ENCODE measurements at places on chromosomes 16 and 17. TPM values are rescaled to one million over a fixed set of nuclear protein-coding genes. Genes with fewer than 3 reads are reported as not detected.

The GUCY2D gene
- not detected for total RNA-seq

DNA sequence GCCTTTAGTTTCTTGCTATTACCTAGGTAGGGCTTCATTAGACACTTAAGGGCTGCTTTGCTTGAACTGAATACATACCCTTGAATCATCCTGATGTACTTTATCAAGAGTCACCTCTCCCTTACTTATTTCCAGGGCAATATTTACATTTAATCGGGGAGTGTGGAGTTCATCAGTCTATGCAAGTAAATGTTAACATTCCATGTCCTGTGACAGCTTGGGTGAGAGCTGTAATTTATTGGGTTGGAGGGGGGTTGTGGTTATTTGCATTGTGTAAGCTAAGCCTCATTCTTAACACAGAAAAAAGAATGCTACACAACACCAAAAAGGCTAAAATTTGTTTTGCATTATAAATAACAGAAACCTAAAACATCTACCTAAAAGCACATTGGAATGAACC is 16.7 kb downstream of the KCNJ16 start:
- H3K4me1 ChIP-seq = peaks cover 46% of the 10 kb centered on the region
- H3K4me3 ChIP-seq = no peak overlapping the region
- peak overlapping the region; percentile 53 for H3K27ac ChIP-seq
- no peaks in the 10 kb centered on the region for H3K27me3 ChIP-seq
- no peaks in the 10 kb centered on the region for H3K36me3 ChIP-seq

DNA sequence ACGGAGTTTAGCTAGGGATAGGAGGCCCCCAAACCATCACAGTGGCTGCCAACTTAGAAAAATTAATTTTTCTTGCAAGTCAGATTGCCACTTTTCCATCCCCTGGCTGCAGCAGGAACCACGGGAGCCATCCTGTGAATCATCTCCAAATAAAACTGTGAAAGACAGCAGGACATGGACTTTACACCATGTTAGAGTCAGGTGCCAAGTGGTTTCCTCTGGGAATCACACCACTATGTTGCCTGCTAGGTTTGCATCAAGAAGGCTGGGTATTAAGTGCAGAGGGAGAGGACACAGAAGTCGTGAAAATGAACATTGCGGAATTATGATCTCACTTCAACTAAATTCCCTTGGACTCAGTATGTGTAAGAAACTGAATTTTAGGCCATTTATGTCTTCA is 471.3 kb upstream of the GOT2 start:
- DNase-seq = no peak
- peaks cover under 1% of the 10 kb centered on the region for H3K4me1 ChIP-seq
- no peak overlapping the region for H3K4me3 ChIP-seq

DNA sequence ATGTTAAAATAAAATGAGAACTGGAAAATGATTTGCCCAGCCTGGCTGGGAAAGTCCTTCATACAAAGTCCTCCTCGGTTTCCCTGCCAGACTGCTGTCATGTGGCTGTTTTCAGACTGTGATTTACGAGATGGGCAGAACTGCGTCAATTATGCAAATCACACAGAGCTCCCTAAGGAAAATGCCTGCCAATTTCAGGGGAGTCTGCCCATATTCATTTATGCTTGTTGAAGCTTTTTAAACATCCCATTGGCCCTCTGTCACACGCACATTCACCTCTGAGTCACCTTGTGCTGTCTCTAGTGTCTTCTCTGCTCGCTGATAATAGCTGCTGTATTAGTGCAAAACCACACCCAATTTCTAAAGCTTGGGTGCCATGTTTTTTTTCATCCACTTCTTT is 81.7 kb upstream of the FAM20A start:
- no peak overlapping the region for H3K27ac ChIP-seq
- no peaks in the 10 kb centered on the region for H3K27me3 ChIP-seq
- DNase-seq = no peak
- H3K4me1 ChIP-seq = peaks cover 12% of the 10 kb centered on the region

The CYB5D1 gene
- total RNA-seq = 14.9 TPM

DNA sequence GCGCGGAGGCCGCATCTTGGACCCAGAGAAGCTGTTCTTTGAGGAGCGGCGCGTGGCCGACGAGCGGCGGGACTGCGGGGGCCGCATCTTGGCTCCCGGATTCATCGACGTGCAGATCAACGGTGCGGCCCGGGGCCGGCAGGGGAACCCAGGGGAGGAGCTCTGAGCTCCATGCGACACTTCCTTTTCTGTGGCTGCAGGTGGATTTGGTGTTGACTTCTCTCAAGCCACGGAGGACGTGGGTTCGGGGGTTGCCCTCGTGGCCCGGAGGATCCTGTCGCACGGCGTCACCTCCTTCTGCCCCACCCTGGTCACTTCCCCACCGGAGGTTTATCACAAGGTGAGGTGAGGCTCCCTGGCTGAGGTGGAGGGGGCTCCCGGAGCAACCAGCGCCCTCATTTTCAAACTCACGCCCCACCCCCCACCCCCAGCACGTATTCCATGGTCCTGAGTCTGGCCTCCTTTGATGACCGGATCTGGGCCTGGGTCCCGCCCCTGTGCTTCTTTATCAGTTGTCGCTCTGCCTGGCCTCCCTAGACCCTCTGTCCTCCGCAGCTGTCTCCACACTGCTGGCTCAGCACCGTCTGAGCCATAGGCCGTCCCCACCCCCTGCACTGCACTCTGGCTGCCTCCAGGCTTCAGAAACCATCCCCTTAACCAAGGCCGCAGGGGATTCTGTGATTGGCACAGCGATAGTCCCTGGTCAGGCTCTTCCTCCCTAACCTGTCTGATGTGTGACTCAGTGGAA is 787 bp downstream of the AMDHD2 start:
- peak overlapping the region; percentile 37 for H3K27ac ChIP-seq
- H3K4me1 ChIP-seq = peaks cover 46% of the 10 kb centered on the region
- H3K27me3 ChIP-seq = no peaks in the 10 kb centered on the region
- H3K4me3 ChIP-seq = peak overlapping the region; percentile 50

The FBXO39 gene
- 1.1 TPM for total RNA-seq

The RBFOX1 gene
- 0.40 TPM for total RNA-seq

The RRAD gene
- 15.6 TPM for total RNA-seq

DNA sequence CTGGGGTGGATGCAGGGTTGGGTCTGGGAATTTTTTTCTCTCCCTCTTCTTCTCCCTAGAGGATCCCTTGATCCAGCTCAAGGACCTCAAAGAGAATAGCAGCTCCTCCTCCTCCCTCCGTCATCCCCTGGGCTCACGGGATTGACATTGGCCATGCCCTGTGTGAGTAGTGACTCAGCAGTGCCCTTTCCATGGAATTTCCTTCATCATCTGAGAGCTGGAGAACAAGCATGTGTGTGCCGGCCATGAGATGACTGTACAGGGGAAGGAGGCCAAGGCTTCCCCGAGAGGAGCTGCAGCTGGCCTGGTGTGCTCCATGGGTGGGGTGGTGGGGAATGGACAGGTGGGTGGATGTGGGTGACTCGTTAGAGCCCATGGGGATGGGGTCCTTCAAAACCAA is 8.9 kb upstream of the WSCD1 start:
- no peak overlapping the region for H3K27ac ChIP-seq
- no peak overlapping the region for H3K4me3 ChIP-seq
- no peaks in the 10 kb centered on the region for H3K27me3 ChIP-seq
- no peaks in the 10 kb centered on the region for H3K36me3 ChIP-seq
- no peak for DNase-seq

GRCh38 chr16:51138178-51138577 is 12.9 kb downstream of the SALL1 start:
- DNase-seq = no peak
- H3K27ac ChIP-seq = no peak overlapping the region
- peaks cover 50% of the 10 kb centered on the region for H3K4me1 ChIP-seq
- no peak overlapping the region for H3K4me3 ChIP-seq

The KRT38 gene
- not detected for total RNA-seq

- H3K4me3 ChIP-seq = no peak overlapping the region
- no peak overlapping the region for H3K27ac ChIP-seq
- H3K4me1 ChIP-seq = no peaks in the 10 kb centered on the region
- H3K27me3 ChIP-seq = no peaks in the 10 kb centered on the region
- DNase-seq = no peak
- H3K36me3 ChIP-seq = no peaks in the 10 kb centered on the region
Measured at GRCh38 chr17:34850964-34851363, 110.3 kb downstream of the CCT6B start.

DNA sequence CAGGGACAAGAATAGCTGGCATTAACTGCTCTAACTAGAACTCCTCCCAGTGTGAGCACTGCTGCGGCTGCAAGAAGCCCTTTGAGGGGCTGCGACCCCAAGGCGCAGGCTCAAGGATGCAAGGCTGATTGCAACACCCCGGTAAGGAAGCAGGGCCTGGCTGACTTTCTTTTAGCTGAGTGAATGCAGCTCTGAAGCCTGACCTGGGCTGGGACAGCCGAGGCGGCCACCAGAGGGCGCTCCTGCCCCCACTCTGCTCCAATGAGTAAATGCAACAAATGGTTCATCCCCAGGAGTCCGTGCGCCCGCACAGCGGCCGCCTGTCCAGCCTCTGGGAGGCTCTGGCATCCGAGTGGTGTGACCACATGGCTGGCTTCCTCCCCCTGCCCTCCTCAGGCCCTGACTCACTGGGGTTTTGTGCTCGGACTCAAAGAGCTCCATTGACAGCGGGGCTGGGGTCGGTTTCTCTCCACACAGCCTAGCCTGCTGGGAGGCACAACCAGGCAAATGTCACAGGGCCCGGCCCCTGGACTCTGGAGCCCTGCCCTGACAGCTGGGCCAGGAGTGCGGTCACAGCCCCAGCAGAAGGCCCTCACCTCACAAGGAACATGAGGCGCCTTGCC is at the start of gene SMIM5:
SMIM5 (plus strand) TSS at position 572 of the 623 bp plus-strand sequence. CDS start 6,768 bp downstream, outside the sequence.
- no peak within 1 kb of the TSS for H3K4me3 ChIP-seq
- H3K36me3 ChIP-seq = peaks cover 8% of the 10 kb centered on the region
- H3K27me3 ChIP-seq = no peaks in the 10 kb centered on the region
- peak within 1 kb of the TSS; percentile 97 for H3K27ac ChIP-seq

DNA sequence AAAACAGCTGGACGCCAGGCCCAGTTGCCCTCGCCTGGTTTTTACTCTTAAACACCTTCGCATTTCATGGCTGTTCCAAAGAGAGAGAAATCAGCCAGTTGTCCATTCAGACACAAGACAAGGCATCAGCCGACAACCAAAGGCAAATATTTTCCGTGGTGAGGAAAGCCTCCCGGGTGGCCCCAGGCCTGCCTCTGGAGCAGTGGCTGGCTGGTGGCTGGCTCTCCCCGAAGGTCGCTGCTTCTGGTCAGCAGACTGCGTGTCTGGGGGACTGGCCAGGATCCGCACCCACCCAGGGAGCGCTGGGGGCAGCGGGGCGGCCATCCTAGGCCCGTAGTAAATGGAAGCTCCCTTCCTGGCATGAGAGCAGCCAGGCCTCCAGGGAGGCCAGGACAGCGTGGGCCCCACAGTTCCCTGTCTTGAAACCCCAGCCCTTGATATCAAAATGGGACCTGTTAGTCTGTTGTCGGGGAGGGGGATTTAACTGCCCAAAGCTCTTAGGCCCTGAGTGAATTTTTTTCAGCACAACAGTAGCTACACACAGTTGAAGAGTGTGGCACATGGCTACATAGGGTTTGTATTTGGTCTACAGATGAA is 57.7 kb downstream of the SREBF1 start:
- H3K4me3 ChIP-seq = no peak overlapping the region
- H3K36me3 ChIP-seq = no peaks in the 10 kb centered on the region
- peak overlapping the region; percentile 78 for H3K27ac ChIP-seq
- DNase-seq = no peak
- no peaks in the 10 kb centered on the region for H3K27me3 ChIP-seq
- peaks cover 40% of the 10 kb centered on the region for H3K4me1 ChIP-seq

DNA sequence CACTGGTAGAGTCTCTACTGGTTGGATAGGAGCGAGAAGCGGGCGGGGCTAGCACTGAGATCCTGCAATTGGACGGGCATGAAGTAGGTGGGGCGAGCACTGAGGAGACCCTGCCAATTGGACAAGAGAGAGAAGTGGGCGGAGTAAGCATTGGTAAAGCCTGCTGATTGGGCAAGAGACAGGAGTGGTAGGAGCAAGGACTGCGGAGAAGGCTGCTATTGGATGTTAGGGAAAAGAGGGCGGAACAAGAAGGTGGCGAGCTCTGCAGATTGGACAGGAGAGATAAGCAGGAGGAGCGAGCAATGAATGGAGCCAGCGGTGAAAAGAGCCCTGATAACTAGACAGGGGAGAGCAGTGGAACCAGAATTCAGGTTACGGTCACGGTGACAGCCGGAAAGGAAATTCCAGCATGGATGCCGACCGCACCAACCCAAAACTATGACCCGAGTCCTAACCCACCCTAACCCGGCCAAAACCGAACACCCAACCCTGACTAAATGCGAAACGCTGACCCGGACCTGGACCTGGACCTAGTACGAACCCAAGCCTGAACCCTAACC is 4.8 kb downstream of the SCGB1C2 start:
- no peak overlapping the region for H3K27ac ChIP-seq
- H3K27me3 ChIP-seq = no peaks in the 10 kb centered on the region
- no peaks in the 10 kb centered on the region for H3K36me3 ChIP-seq
- no peak for DNase-seq
- H3K4me3 ChIP-seq = no peak overlapping the region

GRCh38 chr17:77867308-77867781 is 91.2 kb upstream of the TNRC6C start:
- no peaks in the 10 kb centered on the region for H3K36me3 ChIP-seq
- DNase-seq = no peak

GRCh38 chr17:29807520-29808361 is 122.3 kb downstream of the SSH2 start:
- no peak overlapping the region for H3K27ac ChIP-seq
- no peak overlapping the region for H3K4me3 ChIP-seq
- H3K27me3 ChIP-seq = no peaks in the 10 kb centered on the region
- H3K4me1 ChIP-seq = no peaks in the 10 kb centered on the region
- DNase-seq = peak; percentile 65

DNA sequence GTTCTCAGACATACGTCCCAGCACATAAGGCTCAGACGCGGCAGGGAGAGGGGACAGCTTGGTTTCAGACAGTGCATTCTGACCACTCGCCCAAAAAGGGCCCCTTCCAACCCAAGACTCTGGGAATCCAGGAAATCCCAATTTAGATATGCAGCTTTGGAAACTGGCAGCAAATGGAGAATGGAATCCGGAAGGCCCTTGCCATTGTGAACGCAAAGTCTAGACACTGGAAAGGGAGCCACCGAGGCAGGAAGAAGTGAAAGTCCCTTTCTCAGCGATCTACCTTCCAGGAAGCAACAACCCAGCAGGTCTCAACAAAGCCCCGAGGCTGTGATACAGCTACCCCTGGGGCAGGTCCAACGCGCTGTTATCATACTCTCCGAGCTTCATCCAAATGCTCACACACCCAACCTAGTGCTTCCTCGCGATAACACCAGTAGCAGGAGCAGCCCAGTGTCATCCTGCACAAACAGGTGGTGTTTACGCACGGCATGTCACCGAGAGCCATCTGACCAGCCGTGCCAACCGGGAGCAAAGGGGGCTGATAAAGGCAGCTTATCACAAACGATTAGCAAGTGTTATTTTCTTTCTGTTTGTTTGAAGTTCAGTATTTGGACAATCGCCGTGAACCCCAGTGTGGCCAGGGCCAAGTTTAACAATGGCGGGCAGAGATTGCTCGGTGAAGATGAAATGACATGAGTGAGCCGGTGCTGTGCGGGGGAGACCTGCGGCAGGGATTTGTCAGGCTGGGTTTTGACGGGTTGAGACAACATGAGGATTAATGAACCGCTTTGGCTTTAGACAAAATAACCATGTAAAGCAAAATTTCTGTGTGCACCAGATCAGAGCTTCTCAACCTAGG is 240.6 kb downstream of the FOXL1 start:
- peak; percentile 10 for DNase-seq
- H3K4me1 ChIP-seq = no peaks in the 10 kb centered on the region
- H3K36me3 ChIP-seq = no peaks in the 10 kb centered on the region
- H3K4me3 ChIP-seq = no peak overlapping the region

GRCh38 chr16:55323637-55324271 is at the start of gene IRX6:
Gene IRX6 (plus strand): TSS chr16:55324203. CDS start chr16:55325092, 889 bp downstream.
- H3K27ac ChIP-seq = no peak within 1 kb of the TSS
- H3K4me3 ChIP-seq = no peak within 1 kb of the TSS
- no peaks in the 10 kb centered on the region for H3K27me3 ChIP-seq
- H3K4me1 ChIP-seq = peaks cover 21% of the 10 kb centered on the region
- peak; percentile 46 for DNase-seq

Measured in thyroid gland (tissue), 4 donors.